NCI-H1930 (cell line): ENCODE measurements at places on chromosomes 16 and 17.

DNA sequence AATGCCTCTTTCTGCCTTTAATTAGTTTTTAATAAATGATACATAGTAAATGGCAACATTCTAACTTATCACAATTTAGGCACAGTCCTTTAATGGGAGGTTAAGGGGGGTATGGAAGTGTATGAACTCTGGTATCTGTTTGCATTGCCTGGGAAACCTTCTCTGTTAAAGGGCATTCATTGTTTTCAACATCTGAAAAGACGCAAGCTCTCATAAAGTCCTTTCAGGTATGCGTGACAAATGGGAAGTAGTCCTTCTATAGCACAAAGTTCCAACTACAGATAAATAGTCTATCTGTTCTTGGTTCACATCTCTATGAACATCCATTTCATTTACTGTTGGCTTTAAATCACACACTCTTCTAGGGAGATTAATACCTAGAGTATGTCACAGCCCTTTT, 298.0 kb upstream of the PMFBP1 start:
- no peak for DNase-seq

- DNase-seq: no peak
Observed at GRCh38 chr16:57303021-57303909, 18.8 kb upstream of the PLLP start.

GRCh38 chr17:28735242-28735722, 6.7 kb downstream of the NEK8 start:
- DNase-seq: no peak

GRCh38 chr17:43882761-43883415, 24.4 kb downstream of the MPP2 start:
- DNase-seq: no peak

DNA sequence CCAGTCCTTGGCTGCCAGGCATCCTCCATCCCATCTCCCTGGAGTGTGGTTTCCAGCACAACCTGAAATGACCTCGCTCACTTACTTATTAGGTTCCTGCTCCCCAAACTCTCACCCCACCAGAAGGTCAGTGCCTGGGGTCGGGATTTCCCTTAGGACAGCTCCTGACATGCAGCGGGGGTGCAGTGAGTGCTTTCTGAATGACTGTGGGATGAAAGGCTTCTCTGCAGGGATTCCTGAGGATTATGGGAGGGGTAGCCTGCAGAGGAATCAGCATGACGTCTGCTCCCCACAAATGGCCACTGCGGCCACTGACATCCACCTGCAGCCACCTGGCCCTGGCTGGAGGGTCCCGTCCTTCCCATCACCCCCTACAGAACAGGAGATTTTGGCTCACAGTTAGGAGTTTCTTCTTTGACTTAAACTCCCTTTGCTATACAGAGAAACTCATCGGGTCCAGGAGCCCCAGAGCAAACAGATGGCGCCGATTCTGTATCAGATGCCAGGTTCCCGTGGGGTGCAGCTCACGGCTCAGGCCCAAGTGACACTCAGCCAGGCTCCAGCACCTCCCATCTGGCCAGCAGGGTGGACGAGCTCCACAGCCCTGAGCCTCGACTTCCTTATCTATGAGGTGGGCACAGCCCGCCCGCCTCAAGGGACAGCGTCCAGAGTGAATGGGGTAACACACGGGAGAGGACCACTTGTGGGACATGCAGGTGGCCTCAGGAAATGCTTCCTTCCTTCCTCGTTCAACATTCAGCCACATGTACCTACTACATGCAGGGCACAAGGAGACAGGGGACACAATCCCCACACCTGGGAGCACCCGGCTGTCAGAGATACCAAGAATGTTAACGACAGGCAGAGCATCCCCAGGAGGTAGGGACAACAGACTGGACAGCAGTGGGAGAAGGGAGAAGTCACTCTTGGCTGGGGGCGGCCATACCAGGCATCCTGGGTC, 69.8 kb downstream of the RMI2 start:
- no peak for DNase-seq
